ENCODE measurements at places on chromosomes 3 and 15.

DNA sequence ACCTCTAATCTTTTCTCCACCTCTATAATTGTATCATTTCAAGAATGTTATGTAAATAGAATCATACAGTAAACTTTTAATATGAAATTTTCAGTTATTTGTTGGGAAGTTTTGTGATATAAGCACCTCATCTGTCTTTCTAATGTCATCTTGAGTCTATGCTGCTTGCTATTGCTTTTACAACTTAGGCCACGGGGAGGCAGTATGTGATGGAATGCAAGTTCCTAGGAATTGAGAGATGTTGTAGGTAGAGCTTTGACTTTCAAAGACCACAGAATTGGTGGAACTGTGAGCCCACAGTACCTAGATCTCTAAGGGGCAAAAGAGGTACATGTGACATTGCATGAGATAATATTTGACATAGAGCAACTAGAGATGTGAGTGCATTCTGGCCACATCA lies 328.3 kb downstream of the MFSD1 start:
- DNase-seq = no peak

DNA sequence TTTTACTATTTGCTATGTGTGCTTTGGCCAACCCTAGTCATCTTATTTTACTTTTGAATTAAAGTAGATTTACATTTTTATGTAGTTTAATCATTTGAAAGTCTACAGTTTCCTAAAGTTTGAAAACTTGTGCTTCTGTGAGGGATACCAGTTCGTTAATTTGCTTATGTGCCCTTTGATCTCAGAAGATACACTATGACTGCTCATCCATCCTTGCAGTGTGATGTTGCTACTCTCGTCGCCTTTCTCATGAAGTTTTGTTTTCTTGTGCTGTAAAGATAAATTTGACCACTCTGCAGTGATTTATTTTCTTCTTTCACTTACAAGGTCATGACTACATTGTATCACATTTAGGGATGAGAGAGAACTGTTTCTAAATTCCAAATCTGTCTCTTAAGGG lies 16.3 kb downstream of the SNRPN start:
- DNase-seq = no peak

GRCh38 chr15:101000271-101000681 lies 81.1 kb downstream of the LRRK1 start:
- DNase-seq = no peak

GRCh38 chr3:29514912-29515311 lies 234.0 kb downstream of the RBMS3 start:
- no peak for DNase-seq

- DNase-seq = no peak
Measured at GRCh38 chr3:145857956-145858355, 303.0 kb downstream of the PLOD2 start.

- no peak for DNase-seq
Measured at GRCh38 chr3:41031401-41031800, 167.9 kb upstream of the CTNNB1 start.

DNA sequence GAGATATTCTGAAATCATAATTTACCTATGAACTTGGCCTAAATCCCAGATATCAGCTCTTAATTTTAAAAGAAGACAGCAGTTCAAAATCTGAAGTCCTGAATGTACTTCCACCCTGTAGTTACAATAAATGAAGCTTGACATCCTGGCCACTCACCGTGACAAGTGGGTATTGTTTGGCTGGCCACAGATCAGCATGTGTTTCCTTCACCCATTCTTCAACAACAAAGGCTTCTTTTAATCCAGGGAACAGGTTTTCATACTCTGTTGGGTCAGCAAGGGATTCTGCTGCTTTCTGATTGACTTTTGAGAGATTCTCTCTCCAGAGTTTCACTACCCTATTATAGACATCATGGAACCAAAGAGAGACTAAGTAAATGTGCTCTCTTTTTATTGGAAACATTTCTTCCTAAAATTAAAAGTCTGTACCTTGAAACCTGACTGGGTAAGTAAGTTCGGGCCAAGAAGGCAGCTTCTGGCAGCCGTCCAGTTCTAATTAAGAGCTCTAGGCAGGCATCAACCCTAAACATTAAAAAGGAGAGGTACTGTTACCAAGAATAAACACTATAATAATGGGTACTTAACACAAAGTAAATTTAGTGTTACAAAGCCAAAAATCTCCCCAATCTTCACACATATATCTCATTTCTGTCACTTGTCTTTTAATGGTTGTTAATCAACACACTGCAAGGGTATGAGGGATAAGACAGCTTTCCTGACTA lies 15.2 kb downstream of the MRPS22 start:
- DNase-seq = no peak
